ENCODE measurements at places on chromosomes 12 and 14. TPM values are rescaled to one million over a fixed set of nuclear protein-coding genes. Genes with fewer than 3 reads are reported as not detected.

Gene C12orf54
- not detected for total RNA-seq

Gene KRT6C
- not detected for total RNA-seq

Gene LRTM2
- total RNA-seq: not detected

Gene NID2
- total RNA-seq: 0.18 TPM

Gene PIP4P1
- total RNA-seq: 39.5 TPM

Gene PNN
- total RNA-seq: 75.3 TPM

Gene ACSS3
- not detected for total RNA-seq

Gene KLHL33
- 0.05 TPM for total RNA-seq

Gene TCL1B
- not detected for total RNA-seq

Gene CCDC175
- not detected for total RNA-seq
